Muscle of arm (tissue), 14 donors: ENCODE measurements at places on chromosomes 6 and 20. TPM values are rescaled to one million over a fixed set of nuclear protein-coding genes. Genes with fewer than 3 reads are reported as not detected.

DNA sequence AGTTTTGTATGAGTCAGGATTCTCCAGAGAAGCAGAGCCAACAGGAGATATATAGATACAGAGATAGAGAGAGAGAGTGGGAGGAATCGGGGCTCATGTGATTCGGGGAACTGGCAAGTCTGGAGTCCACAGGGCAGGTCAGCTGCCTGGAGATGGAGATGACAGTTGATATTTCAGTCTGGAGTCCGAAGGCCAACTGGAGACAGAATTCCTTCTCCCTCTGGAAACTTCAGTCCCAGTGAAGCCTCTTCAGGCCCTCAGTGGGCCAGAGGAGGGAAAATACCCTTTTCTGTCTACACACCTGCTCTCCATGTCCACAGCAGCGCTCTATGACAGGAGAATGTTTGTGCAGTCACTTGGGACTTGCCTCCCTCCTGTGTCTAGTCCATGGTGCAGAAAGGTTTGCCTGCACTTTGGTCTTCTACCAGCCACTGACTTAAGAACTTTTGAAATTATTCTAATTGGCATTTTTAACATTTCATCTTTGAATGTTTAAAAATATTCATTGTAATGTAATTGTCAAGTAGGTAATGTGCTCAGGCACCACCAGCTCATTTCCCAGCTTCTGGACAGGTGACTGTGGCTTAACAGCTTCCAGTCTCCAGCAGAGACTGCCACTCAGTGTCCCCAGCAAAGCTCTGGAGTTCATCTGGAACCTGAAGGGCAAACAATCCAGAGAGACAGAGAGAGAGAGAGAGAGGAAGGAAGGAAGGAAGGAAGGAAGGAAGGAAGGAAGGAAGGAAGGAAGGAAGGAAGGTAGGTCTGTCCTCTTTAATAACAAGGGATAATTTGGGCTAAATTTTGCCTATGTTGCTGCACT, 43.8 kb upstream of the AFDN start:
- no peak for DNase-seq

DNA sequence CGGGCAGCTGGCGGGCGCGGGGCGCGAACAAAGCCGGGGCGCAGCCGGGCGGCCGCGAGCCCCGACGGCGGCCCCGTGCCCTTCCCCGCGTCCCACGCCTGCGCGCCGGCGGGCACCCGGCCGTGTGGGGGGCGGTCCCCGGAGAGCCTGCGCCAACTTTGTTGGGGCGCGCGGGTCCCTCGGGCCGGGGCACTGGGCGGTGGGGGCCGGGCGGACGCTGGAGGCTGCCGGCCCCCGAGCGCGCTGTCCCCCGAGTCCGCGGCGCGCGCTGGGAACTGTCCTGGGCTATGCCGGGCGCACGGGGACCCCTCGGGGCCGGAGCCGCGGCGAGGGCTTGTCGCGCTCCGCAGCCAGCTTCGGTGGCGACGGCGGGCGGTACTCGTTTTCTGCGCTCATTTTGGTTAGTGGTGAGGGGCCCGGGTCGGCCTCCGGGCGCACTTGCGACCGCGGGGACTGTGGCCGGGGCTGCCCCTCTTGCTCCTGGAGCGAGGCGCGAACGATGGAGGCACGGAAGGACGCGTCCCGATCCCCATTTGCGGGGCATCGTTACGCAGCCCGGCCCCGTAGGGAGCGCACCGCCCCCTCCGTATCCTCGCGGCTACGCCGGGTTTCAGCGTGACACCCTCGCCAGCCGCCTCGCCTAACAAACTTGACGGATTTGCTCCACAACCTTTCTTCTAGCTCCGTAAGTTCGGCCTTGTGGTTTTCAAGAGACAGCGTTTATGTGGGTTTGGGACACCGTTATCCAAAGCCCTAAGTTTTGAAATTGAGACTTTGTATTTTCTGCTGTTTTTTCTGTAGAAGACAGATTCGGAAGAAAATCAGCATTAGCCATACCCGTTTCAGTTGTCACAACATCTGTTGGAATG, 622 bp downstream of the SS18L1 start:
- peak; percentile 41 for DNase-seq

Gene DYNLT2
- polyA plus RNA-seq = 2.4 TPM

Gene SH3BGRL2
- 7.4 TPM for polyA plus RNA-seq

Gene CDH22
- 0.18 TPM for polyA plus RNA-seq

Gene SLC24A3
- polyA plus RNA-seq = 10.9 TPM

DNA sequence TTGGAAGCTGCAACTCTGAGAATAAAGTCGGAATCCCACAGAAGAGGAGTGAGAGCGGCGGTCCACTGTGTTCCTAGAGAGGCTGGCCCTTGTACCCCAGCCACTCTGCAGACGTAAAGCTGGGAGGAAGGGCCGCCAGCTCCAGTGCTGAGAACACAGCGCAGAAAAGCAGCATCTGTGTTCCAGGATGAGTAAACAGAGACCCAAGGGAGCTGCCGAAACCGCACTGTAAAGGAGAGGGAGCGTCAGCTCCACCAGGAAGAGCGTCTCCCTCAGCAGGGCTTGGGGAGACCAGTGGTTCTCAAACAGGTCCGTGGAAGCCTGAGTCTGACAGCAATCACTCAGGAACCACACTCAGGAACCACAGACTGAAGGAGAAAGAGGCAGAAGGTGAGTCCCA, 134.0 kb downstream of the WDR27 start:
- DNase-seq = no peak

DNA sequence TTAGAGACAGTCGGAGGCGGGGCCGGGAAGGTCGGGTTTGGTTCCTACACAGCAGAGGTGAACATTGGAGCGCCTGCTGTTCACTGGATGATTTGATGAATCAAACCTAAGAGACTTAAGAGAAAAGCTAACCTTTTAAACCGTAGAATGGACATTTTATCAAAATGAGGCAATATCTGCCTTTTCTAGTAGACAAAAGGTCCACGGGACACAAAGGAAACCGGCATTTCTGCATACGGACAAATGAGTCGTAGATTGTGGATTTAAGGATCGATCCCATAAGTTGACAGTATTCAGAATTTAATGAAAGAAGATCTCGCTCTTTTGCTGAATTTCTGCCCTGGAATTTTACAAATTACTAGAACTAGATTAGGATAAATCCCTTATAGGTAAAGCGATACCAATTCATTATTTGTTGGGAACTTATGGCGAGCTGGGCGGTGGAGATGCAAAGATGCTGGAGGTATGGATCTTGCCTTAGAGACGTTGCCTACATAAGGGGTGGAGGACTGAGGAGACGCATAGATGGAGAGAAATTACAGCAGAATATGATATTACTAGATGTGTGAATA, 400 bp downstream of the PAK1IP1 start:
- DNase-seq = no peak

Gene MAS1
- polyA plus RNA-seq = 0.22 TPM

DNA sequence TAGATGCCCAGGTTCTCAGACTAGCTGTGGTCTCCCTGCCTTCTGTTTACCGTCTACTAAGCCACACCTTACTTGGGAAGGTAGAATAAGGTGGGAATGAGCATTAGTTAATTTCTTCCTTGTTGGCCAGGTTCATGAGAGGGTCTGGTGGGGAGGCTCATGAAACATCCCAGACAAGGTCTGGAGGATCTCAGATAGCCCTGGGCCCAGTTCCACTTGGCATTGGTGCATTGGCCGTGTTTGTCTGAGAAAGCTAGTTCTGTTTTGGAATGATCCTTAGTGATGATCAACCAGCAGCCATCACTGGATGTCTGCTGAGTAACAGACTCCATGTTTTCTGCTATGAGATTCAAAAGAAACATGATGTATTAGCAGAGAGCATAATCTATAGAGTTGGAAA, 155.1 kb downstream of the SLC24A3 start:
- no peak for DNase-seq
